Fibroblast of skin of left biceps (primary cell): ENCODE measurements at places on chromosomes 3 and 15.

DNA sequence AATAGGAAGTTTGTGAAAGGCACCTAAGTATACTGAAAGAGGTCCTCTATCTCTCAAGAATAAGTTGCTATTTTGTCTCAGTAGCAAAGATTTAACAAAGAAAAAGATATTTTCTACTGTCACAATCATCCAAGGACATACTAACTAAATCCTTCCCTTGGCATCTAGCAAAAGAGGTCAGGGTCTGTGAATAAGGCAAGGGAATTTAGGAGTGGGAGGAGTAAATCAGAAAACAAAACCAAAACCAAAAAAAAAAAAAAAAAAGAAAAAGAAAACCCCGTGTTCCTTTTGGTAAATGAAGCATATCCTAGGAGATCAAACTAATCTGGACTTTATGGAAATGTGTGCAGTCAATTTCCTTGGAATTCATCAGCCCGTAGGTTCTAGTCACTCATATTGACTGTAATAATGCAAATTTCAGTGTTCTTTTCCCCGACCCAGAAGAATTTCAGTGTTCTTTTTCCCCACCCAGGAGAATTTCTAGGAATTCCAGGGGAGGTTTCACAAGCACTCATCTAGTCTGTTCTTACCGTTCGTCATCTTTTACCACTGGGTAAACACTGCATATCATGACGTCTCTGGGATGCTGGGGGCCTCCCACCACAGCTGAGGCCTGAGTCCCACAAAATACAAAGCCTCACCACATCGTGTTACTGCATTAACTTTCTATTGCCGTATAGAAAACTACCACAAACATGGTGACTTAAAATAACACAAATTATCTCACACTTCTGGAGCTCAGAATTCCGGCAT, 113.8 kb upstream of the CCDC54 start:
- no peak for DNase-seq

GRCh38 chr3:134197681-134198261, 52.9 kb downstream of the RYK start:
- peak; percentile 27 for DNase-seq

GRCh38 chr3:9247941-9248521, 1.4 kb downstream of the SRGAP3 start:
- no peak for DNase-seq

- no peak for DNase-seq
Measured at GRCh38 chr15:81098861-81099651, 35.0 kb upstream of the CFAP161 start.

GRCh38 chr15:29008846-29009245, 123.1 kb downstream of the APBA2 start:
- DNase-seq: no peak

DNA sequence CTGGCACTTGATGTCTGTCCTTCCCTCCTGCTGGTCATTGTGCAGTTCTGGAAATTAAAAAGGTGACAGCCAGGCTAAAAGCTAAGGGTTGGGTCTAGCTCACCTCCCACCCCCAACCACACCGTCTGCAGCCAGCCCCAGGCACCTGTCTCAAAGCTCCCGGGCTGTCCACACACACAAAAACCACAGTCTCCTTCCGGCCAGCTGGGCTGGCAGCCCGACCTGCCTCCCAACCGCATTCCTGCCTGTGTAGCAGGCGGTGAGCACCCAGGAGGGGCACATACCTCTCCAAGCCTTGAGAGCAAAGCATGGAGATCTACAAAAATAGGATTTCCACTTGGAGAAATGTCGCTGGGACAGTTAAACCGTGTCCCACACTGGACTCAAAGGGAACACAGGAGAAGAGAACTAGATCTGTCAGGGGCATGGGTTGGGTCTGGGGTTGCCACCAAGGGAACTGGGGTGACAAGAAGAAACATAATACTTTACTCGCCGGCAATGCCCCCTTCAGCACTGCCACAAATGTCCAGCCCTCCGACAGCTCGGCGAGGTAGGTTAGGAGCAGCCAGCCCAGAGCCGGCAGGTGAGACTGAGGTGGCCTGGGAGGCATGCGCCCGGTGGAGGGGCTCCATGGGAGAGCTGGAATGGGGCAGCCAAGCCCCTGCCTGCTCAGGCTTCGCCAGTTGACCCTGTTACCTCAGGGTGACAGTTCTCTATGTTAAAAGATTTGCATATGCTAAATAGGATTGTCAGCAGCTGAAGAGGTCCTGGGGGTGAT, 52.2 kb downstream of the EXOG start:
- DNase-seq: no peak

- no peak for DNase-seq
Measured at GRCh38 chr15:65884511-65884910, 15.2 kb downstream of the RAB11A start.

GRCh38 chr3:106245400-106245799, 376.6 kb upstream of the CBLB start:
- no peak for DNase-seq
